ENCODE measurements at places on chromosomes 7 and 10.

- DNase-seq = no peak
Observed at GRCh38 chr7:131071786-131072504, 255.7 kb upstream of the MKLN1 start.

GRCh38 chr7:98097042-98097645 lies 9.5 kb upstream of the LMTK2 start:
- no peak for DNase-seq

GRCh38 chr7:82972135-82972534 lies 190.5 kb downstream of the PCLO start:
- DNase-seq = no peak

GRCh38 chr7:66043681-66044497 lies 31.7 kb upstream of the ASL start:
- peak; percentile 22 for DNase-seq

DNA sequence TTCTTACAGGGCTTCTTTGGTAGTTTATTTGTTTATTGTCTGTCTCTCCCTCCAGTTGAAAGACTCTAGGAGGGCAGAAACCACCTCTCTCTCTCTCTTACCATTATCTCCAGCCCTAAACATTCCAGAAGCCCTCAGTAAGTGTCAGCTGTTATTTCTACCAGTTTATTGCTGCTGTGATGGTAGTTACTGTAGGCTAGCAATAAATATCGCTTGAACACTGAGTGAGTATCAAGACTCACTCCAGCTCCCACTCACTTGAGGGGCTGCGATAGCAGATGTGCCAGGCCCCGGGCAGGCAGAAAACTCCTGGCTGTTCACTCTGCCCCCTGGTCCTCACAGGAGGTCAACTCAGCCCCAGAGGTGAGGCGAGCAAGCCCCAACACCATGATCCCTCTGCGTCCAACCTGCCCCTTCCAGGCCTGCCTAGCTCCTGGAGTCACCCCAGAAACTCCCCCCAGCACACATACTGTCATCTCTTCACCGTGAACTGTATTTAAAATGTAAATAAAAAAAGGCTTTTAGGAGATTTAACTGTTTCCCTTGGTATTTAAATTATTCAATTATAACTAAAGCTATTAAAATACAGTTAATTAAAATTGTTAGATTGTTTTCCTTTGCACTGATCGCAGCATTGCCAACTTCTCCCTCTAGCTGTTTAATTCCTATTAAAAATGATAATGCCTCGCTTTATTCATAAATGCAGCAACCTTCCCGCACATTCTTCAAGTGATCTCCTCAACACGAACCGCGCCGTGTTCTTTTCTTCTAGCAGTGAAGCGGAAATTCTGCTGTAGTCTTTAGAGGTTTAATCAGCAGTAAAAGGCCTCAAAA lies 321.1 kb upstream of the ZMIZ1 start:
- DNase-seq = no peak

DNA sequence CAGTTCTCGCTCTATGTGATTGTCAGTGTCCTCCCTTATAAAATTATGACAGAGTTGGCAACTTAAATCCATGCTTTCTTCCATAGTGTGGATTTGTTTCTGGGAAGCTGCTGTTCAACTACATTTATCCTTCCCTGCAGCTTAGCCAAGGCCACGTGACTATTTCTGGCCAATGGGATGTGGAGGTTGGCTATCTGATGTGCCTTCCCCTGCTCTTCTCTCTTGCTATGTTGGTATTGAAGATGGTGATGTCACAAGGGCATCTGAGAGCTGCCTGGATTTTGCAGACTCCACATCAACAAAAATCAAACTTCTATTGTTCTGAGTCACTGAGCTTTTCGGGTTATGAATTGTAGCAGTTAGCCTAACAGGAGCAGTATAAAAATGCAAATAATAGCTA lies 164.9 kb upstream of the RHOBTB1 start:
- no peak for DNase-seq

GRCh38 chr10:125415006-125415633 lies 254.8 kb upstream of the CTBP2 start:
- DNase-seq = no peak

GRCh38 chr10:102396317-102396650 lies 779 bp downstream of the NFKB2 start:
- DNase-seq = no peak

- no peak for DNase-seq
Observed at GRCh38 chr7:106376026-106376799, 91.4 kb upstream of the NAMPT start.

DNA sequence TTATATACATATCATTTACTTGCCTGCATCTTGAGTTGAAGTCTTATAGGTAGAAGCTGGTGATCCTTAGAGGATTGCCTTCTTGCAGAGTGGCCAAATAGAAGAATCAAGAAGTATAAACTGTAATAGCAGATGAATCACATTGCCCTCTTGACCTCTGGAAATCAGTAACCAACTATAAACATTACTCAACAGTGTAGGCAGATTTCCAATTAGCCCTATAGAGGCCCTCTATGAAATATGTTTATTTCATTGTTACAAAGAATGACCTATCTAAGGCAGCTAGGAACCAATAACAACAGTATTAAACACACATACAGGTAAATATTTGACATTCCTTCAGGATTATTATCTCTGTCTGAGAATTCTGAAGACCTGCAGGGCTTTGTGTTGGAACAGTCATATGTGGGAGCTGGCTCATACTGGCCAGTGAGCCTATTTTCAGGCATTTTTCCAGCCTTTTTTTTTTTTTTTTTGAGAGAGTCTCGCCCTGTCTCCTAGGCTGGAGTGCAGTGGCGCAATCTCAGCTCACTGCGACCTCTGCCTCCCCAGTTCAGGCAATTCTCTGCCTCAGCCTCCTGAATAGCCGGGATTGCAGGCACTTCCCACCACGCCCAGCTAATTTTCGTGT lies 7.2 kb upstream of the SRI start:
- DNase-seq = no peak

DNA sequence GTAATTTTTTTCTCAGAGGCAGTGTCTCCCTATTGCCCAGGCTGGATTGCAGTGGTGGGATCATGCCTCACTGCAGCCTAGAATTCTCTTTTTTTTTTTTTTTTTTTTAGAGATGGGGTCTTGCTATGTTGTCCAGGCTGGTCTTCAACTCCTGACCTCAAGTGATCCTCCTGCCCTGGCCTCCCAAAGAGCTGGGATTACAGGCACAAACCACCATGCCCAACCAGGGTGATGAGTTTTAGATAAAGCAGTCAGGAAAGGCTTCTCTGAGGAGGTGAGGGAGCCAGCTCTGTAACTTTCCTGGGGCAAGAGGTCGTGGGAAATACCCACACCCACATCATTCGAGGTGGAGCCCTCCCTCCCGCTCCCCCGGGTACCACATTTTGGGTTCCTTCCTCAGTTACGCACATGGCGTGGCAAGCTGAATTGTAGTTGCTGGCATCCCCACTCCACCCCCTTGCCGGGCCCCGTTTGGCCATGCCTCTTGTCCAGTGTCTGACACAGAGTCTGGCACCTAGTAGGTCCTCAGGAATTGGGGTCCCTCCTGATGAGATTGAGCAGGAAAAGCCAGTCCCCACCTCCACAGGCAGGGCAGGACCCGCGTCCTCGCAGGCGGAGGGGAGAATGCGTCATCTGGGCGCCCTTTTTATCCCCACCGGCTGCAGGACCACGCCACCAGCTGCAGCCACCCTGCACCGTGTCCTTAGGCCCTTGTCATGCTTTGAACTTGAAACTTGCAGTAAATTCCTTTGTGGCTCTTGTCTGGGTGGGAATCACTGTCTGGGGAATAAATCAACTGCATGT lies 43.4 kb downstream of the CLIP2 start:
- DNase-seq = no peak

- DNase-seq = no peak
Observed at GRCh38 chr10:117544004-117544701, 1.6 kb downstream of the EMX2 start.

- no peak for DNase-seq
Observed at GRCh38 chr7:153682628-153683027, 369.6 kb upstream of the DPP6 start.

DNA sequence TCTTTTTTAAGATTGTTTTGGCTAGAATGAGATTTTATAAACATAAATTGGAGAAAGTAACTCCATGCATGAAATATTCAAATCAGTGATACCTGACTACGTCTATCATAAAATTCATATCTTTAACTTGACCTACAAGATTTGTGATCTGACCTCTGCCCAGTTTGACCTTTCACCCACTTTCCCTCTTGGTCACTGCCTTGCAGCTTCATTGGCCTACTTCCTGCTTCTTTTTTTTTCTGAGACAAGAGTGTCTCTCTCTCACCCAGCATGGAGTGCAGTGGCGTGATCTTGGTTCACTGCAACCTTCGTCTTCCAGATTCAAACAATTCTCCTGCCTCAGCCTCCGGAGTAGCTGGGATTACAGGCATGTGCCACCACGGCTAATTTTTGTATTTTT lies 28.5 kb downstream of the TPST1 start:
- DNase-seq = no peak

DNA sequence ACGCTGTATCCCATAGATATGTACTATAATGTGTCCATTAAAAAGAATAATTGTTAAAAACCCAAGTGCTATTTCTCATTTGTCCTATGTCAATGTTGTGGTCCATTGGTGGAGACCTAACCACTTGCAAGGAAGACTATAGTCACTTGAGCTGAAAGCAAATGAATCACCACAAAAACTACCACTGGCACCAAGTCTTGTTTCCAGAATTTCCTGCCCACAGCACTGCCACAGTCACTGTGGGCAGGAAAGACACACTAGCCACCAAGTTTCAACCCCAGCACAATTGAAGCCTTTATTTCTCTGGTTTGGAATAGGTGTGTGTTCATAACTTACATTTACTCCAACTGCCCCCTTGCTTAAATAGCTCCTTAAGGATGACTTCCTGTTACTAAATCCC lies 12.4 kb downstream of the DIP2C start:
- DNase-seq = no peak

- DNase-seq = no peak
Observed at GRCh38 chr7:56079450-56080185, 13.1 kb downstream of the PHKG1 start.

- DNase-seq = no peak
Observed at GRCh38 chr7:1151653-1152425, 8.2 kb downstream of the ZFAND2A start.

GRCh38 chr10:113027230-113027573 lies 77.2 kb downstream of the TCF7L2 start:
- DNase-seq = no peak

- DNase-seq = no peak
Observed at GRCh38 chr10:59823111-59823510, 69.9 kb upstream of the MRLN start.

GRCh38 chr7:153829525-153829924 lies 222.7 kb upstream of the DPP6 start:
- no peak for DNase-seq

GRCh38 chr7:102935450-102936115 lies 22.8 kb downstream of the LRRC17 start:
- DNase-seq = no peak

- DNase-seq = no peak
Observed at GRCh38 chr10:82335831-82336230, 460.8 kb downstream of the NRG3 start.

DNA sequence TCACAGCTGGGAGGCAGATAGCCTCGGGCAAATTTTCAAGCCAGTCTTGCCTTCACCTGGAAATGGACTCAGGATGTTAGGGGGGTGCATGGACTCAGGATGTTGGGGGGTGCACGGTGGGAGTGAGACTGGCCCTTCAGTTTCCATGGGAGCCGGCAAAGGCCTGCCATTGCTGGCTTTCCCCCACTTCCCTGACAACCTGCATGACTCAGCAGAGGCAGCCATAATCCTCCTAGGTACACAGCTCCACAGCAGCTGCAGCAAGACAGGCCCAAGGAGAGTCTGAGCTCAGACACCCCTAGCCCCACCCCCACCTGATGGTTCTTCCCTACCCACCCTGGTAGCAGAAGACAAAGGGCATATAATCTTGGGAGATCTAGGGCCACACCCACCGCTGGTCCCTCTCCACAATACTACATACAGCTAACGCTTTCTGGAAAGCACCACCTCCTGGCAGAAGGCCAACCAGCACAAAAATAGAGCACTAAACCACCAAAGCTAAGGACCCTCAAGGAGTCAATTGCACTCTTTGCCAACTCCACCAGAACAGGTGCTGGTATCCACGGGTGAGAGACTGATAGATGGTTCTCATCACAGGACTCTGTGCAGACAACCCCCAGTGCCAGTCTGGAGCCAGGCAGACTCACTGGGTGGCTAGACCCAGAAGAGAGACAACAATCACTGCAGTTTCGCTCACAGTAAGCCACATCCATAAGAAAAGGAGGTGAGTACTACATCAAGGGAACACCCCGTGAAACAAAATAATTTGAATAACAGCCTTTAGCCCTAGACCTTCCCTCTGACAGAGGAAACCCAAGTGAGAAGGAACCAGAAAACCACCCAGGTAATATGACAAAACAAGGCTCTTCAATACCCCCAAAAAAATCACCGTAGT lies 18.3 kb downstream of the C7orf25 start:
- no peak for DNase-seq

DNA sequence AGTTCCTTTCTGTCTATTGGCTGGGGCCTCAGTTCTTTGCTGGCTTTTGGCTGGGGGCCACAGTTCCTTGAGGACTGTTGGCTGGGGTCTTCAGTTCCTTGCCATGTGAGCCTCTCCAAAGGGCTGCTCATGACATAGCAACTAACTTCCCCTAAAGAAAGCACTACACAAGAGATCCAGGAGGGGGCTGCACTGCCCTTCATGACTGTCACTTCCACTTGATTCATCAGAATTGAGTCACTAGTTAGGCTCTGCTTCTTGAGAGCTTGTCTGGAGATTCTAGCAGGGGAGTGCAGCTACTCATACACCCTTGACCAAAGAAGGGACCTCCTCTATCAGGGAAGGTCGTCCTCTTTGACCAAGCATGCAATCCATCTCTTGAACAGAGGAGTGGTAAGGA lies 38.0 kb upstream of the MKX start:
- peak; percentile 26 for DNase-seq

DNA sequence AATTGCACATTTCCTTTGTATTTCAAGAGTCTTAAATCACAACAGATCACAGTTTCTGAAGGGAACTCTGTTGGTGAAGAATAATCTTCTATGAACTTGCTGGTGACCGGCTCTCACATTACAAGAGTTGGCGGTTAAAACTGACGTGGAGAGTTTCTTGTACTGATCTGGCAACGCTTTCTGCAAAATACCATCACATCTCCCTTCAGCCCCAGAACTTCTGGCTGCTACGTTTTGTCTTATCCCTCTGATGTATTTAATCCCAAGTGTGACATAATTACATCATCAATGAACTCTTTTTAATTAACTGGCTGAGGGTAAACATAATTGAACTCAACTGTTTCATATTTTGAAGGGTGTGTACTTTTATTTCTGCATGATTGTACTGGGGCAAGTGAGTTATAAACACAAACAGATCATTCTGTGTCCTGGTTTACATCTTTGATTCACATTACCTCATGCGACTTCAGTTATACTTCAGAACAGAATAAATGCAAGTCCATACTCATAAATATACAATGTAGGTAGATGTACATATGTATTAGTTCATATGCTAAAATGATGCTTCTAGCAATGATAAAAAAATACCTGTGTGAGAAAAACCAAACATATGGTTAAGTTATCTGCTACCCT lies 105.1 kb upstream of the NPVF start:
- DNase-seq = no peak

GRCh38 chr7:155053002-155053401 lies 17.1 kb upstream of the HTR5A start:
- no peak for DNase-seq
